ENCODE measurements at places on chromosomes 11 and 22.
A peak's percentile ranks its signal among the peaks of the same experiment; 100 is the strongest.

DNA sequence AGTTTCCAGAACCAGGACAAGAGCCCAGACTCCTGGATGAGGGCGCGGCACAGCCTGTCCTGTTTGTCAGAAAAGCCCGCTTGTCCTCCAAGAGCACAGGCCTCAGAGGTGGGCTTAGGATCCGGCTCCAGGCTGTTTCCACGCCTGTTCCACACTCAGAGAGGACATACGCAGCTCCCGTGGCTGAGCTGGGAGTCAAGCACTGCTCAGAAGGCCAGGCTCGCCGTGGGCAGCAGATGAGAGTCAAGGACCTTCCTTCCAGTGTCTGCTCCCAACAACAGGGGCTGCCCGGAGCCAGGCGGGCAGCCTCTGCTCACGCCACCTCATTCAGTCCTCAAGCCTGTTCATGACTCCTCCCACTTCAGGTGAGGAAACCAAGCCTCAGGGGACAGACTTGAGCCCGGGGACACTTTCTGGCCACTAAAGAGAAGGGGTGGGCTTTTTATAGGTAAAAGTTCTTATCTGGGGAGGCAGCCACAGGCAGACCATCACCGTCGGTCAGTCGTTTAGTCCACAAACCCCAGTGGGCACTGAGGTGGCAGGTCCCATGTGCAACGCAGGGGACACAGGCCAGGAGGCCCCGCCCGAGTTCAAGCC, 3.8 kb downstream of the CYB5R3 start:
- DNase-seq = no peak

DNA sequence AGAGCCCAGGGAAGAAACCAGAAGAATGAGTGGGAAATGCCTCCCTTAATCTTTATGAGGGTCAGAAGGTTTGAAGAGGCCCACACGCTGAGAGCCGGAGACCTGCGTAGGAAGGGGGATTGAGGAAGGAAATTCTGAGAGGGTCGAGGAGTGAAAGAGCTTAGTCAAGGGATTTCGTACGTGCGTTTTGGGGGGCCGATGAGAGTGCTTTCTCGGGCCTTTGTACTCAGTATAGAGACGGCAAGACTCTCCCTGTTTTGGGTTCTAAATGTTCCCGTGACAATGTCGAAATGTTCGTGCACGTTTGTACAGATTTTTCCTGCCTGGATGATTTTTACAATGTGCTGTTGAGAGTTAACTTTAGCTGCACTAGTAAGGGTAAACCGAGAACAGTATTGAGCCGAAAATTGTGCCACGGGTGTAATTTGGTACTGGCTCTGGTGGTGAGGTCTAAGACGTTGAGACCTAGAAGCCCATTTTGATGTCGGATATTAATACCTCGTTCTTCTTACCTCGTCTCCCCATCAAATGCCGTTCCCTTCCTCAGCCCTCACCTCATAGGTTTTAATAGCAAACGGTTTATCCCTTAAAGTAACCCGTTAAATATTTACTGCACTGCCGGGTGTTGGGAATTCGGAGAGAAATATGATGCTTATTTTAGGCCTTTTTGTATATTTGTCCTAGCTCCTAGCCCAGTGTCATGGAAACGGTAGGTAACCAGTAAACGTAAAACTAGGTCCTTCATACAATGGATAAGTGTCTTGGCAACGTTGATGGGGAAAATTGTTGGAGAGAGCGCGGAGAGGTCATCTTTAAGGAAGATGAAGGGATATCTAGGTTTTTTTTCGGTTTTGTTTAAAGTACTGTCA, 734 bp downstream of the C11orf58 start:
- no peak for DNase-seq

GRCh38 chr22:44702479-44703198, 635 bp downstream of the PRR5 start:
- DNase-seq = no peak

DNA sequence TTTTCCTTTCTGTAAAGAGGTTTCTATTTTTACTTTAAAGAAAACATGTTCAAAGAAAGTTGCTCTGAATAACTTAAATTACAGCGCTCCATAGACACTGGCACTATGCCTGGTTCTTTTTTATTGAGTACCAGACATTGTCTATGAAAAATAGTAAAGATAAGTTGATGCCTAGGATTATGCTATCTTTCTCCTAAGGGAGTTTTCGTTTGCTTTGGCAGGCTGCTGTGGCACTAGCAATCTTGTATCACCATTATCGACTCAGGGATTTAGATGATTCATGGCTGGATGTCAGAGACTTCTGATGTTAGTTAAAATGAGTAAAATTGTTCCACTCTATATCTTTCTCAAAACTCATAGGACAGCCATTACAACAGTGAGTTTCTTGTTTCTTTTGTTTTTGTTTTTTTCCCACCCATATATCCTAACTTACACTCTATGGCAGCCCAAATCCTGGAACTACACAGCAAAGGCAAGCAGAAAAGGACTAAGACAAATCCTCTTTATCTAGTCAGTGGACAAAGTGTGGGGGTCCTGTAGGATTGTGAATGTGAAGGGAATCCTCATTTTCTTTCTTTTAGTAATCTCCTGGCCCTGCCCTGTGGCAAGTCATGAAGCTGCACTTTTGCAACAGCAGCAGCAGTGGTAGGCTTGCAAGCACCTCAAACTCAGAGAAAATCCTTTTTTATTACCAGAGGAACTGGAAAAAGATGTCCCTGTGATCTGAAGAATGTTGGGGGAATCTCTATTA, 20.7 kb downstream of the SLN start:
- DNase-seq = no peak

DNA sequence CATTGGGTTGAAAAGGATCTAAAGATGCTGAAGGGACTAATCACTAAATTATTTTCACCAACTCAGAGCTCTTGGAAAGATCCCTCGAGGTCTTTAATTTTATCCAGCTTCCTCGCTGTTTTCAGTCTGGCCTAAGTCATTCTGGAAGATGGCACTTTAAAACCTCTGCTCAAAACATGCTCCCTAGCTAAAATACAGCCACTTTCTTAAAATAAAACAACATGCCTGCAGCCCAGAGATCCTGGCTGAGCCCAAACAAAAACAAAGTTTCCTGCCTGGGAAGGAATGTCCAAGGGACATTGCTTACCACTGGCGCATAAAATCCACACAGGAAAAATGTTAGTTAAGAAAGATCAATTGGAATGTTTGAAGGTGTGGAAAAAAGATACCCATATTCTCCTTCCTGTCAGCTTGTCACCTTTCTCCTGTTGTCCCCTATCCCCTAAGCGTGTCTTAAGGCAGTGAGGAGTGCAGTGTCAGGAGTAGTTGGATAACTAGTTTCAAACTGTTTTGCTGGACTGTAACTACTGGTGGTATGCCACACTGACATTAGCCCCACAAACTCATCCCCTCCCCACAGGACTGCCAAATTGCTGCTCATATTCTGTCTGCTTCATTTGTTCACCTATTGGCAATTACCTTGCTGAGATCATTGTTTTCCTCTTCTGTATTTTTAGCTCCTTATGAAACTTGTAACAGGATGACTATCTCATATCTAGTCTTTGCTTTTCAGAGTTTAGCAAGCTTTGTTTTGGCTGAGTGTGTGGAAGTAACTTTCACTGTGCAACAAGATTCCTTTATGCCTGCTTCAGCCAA, 108.3 kb upstream of the SESN3 start:
- no peak for DNase-seq

- DNase-seq = peak; percentile 70
These were observed 11.8 kb upstream of the WDR74 start for GRCh38 chr11:62850911-62851806.

- no peak for DNase-seq
These were observed 2.6 kb upstream of the NAALADL1 start for GRCh38 chr11:65060913-65061408.

DNA sequence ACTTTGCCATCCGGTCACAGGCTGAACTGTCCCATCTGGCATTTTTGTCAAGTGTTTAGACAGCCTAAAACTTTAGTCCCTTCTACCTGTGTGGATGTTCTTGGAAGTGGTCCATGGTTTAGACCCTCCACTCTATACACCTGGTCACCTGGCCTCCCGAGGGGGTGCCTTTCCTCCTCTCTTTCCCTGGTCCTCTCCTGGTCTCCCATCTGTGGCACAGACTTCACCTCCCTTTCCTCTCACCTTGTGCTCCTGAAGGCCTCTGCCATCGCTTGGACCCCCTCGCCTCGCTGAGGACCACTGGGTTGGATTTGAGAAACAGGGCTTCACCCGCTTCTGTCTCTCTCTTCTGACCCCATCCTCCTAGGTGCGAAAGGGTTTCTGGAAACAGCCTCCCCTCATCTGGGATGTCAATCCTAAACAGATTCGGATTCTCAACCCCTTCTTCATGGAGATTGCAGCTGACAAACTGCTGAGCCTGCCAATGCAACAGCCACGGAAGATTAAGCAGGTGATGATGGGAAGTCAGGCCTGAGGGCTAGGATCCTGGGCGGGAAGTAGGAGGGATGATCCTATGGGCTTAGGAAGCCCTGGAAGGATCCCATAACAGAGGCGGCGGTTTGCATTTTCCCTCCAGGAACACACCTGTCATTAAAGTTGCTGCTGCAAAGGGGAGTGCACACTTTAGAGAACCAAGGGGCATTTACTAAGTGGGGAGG, 53.6 kb downstream of the ST3GAL4 start:
- DNase-seq = no peak

DNA sequence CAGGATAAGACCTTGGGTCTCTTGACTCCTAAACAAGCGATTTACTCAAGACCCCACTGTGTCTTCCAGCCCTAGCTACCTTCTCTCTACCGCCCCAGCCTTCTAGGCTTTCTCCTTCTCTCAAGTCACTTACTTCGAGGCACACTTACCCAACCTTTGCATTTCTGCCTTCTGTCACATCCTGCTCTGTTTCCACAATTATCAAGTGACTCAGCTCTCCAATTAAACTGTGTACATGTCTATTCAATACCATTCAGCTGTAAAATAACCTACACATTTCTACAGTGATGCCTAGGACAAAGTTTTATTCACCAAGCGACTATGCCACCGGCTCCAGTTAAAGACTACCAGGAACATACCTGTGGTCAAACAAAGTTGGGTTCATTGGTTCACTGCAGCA, 69.0 kb downstream of the LARGE1 start:
- DNase-seq = no peak

DNA sequence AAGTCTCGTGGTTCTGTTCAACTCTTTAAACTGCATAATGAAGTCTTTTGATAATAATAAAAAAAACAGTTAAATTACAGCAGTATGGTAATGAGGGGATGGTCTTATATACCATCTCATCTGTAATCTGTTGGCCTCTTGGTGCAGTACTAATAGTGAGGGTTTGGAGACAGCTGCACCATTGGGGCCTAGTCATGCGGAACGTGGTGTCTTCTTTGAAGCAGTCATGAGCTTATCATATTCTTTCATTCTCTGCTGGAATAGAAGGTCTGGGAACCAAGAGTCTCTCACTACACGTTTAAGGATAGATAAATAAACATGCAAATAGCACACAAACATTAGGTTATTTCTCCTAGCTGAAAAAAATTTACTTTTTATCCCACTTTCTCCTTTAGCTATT, 40.9 kb upstream of the OR9Q1 start:
- no peak for DNase-seq

GRCh38 chr22:46848197-46848596, 85.7 kb downstream of the TBC1D22A start:
- DNase-seq = no peak

- DNase-seq = no peak
These were observed 203.7 kb downstream of the TENM4 start for GRCh38 chr11:79237091-79237490.

DNA sequence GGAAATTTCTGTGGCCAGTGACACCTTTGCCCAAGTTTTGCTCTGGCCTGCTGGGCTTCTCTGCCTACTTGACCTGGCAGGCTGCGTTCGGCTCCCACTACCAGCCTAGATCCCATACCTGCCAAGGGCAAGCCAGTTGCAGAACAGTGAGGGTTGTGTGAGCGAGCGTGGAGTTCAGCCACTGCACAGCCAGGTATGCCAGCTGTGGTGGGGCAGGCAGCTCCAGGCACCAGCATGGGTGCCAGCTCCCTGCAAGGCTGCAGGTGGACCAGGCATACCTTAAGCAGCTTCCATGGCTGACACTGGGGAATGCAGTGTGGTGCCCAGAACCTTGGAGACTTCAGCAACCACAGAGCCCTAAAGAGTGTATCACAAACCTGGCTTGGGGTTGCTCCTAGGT, 133.5 kb downstream of the LDLRAD3 start:
- no peak for DNase-seq

GRCh38 chr11:118746988-118747585, 43.9 kb downstream of the DDX6 start:
- DNase-seq = no peak

DNA sequence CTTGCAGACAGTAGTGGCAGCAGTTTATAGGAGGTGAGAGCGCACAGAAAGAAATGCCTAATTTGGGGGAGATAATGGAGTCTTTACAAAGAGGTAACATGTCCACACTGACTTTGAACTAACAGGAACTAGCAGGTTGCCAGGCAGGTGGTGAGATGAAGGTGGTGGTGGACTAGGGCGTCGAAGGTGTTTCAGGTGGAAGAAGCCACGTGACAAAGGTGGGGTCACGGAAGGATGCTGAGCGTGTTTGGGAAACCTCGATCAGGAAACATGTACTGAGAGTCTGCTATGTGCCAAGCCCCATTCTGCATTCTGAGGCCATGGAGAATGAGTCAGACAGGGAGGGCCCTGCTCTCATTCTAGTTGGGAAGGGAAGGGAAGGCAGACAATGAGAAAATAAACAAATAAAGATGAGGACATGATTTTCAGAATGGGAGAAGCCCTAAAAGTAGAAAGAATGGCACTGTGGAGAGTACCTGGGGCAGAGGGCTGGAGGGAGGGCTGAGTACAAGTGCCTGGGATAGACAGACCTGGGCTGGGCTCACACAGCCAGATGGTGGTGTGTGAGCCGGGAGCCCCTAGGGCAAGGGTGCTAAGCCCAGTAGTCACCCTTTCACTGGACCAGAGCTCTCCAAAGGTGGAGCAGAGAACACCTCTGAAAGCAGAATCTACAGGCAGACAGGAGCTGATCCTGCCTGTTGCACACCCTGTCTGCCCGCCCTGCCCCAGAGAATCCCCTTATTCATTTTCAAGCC, 16.2 kb upstream of the NNMT start:
- DNase-seq = no peak

DNA sequence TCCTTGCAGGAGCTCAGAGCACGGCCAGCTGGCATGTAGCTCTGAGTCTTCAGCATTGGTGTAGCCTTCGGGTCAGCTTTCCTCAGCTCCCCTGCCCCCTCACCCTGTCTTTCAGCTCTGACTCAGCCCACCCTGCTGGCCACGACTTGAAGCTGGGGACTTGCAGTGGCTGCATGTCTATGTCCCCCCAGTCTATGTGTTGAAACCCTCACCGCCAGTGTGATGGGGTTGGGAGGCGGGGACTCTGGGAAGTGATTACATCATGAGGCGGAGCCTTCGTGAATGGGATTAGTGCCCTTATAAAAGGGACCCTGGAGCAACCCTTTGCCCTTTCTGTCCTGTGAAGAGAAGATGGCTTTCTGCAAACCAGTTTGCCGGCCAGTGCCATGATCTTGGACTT, 111.1 kb downstream of the CTTN start:
- DNase-seq = no peak

- DNase-seq = no peak
These were observed 2267.9 kb upstream of the RAG2 start for GRCh38 chr11:38865922-38866321.

DNA sequence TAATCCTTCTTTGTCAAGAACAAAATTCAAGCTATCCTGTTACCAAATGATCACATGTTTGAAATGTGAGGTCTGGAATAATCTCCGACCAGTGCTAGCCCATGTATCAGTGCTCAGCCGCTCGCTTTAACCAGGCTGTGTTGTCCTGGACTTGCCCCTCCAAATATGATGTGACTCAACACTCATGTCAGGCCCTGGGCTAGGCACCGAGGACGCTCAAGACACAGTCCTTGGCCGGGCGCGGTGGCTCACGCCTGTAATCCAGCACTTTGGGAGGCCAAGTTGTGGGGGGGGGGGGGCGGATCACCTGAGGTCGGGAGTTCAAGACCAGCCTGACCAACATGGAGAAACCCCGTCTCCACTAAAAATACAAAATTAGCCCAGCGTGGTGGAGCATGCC, 54.1 kb upstream of the WNT7B start:
- DNase-seq = no peak

Data from DMS 273 treated with DMSO at 0.1 percent for 48 hours (cell line).